ENCODE measurements at places on chromosomes 7 and 10.

DNA sequence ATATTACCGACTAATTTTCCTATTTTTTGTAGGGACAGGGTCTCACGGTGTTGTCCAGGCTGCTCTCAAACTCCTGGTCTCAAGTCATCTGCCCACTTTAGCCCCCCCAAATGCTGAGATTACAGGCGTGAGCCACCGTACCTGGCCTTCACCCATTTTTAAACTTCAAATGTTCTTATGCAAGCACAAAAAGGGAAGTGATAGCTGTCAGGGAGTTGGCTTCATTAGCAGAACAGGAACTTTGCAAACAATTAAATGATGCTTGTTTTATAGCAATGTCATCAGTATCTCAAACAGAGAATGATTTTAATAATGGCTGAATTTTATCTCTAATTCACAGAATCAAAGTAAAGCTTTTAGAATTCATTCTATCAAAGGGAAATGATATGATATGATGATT is 49.8 kb upstream of the FAM171A1 start:
- no peak for DNase-seq

DNA sequence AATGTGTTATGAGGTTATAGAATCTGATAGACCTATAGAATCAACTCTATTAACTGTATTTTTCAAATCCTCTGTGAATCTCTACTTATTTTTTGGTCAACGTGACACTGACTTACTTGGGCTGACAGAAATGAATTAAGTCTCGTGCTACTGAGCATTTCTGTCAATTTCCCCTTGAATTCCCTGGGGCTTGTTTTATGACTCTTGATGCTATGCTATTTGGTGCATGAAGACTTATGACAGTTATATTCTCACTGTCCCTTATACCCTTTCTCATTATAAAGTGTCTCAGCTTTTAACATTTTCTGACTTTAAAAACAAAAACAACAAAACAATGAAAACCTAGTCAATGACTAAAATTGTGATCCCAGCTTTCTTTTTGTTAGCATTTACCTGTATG is 68.5 kb upstream of the OPALIN start:
- no peak for DNase-seq

DNA sequence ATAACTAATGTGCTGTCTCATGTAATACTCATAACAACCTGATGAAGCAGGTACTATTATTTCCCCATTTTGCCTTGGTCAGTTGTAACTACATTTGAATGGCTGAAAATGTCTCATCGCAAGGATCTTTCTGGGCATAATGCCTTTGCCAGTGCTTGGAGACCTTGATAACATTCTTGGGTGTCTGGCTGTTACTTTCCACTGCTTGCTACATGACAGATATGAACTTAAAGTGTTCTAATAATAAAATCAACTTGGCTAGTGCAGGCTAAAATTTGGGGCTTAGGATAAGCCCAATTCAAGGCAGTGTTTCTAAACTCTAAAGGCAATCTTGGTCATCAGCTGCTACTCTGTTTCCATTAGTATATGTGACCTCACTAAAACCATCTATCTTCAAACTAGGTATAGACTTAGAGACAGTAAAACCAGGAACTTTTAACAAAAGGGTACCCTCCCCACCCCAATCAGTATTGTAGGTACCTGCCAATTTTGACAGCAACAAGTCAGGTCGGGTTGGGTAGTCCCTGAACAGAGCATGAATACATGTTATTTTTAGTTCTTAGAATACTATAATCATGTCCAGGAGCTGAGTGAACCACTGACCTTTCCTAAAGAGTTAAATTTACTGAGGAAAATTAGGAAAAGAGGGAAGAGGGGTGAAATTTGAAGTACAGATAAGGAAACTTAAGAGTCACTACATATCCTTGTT is 68.2 kb upstream of the AHR start:
- no peak for DNase-seq

- no peak for DNase-seq
Observed at GRCh38 chr7:43697690-43698089, 31.6 kb downstream of the COA1 start.

- DNase-seq, result no peak
Observed at GRCh38 chr10:1150638-1150955, 94.4 kb downstream of the WDR37 start.

- no peak for DNase-seq
Observed at GRCh38 chr7:1377111-1377909, 82.0 kb downstream of the MICALL2 start.
